Progenitor cell of endocrine pancreas (in vitro differentiated cells): ENCODE measurements at places on chromosomes 2 and 18.

DNA sequence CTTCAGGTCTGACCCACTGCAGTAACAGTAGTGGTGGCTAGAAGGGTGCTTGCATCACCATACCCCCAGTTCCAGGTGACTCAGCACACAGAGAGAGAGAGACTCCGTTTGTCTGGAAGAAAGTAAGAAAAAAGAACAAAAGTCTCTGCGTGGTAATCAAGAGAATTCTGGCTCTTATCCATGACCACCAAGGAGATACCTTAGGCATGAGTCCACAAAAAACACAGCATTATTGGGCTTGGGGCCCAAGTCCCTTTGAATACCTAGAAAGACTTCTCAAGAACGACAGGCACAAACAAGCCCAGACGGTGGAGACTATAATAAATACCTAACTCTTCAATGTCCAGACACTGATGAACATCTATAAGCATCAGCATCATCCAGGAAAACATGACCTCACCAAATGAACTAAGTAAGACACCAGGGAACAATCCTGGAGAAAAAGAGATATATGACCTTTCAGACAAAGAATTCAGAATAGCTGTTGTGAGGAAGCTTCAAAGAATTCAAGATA lies 21.7 kb upstream of the BAZ2B start:
- DNase-seq: no peak

- no peak for DNase-seq
These were observed 8.9 kb upstream of the MAL start for GRCh38 chr2:95016616-95017015.

DNA sequence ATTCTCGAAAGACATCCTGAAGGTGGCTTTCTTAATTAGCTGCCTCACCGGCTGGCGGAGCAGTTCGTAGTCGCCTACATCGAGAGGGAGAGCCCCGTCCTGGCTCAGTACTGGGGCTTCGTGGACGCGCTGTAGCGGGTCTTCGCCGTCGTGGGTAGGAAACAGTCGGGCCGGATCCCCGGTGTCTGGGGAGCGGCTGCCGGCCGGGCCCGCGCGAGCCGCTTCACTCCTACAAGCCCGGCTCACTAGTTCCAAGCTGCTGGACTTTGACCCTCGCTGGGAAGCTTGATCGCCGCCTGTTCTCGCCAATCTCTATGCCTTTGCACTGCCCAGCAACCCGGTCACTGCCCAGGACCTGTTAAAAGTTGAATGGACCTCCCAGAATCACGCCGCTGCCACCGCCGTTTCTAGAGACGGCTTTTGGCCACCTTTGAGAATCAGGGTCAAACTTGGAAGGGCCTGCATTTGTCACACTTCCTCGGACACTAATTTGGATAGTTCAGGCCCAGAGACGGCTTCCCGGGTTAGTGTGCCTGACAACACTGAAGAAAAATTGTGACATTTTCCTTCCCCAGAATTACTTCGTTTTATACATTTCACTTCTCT lies 41.4 kb upstream of the AKAIN1 start:
- peak; percentile 40 for DNase-seq

DNA sequence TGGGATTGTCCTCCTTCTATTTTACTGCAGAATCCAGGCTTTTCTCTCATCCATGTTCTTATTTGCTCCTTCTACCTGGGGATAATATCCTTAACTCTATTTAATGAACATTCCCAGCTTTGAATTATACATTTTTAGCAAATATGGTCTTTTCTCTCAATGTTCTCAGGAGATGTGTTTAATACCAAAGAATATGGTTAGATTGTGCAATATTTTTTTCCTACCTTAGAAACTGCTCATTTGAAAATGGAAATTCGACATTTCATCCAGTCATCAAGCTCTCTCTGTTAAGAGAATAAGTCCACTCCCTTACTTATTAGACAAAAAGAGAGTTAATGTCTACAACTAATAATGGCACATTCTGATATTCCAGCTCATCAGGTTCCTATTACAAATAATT lies 160.4 kb upstream of the GULP1 start:
- DNase-seq: no peak

DNA sequence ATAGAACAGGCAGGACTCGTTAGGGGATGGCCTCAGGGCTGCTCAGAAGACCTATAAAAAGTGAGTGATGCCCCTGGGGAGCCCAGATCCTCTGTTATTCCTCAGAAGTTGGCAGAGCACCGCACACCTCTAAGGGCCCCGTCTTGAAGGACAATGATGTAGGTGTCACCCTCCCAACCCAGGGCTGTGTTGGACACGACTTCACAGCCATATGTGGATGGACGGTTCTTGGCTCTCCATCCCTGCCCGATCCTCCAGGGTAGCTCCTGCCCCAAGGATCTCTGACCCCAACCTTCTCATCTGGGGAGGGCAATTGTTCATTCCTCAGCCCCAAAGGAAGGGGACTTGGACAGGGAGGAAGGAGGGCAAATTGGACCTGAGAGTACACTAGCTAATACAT lies 246.1 kb downstream of the DYSF start:
- DNase-seq: no peak

DNA sequence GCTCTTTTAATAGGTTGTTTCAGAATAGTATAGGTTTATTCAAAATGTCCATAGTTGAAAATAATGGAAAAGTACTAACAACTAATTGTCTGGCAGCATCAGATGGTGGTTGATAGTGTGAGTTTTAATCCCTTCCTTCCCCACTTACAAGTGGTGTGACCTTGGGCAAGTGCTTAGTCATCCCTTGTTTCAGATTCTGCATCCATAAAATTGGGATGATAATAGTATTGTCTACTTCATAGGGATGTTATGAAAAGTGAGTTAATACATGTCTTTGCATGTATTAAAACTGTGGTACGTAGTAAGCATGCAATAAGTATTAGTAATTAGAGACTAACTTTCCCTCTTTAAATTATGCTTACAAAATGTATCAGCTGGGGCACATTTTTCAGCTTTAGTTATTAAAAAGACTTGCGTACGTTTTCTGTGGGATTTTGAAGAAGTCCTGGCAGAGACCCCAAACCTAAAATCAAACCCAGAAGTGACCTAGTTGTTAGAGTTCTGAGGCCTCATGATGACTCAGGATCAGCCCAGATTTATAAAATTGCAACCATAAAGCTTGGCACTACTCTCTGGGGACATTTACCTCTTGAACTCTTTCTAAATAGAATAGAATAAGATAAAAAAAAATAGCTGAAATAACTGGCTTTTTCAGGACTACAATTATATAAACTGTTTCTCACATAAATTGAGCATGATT lies 8.6 kb downstream of the ITGA4 start:
- no peak for DNase-seq

DNA sequence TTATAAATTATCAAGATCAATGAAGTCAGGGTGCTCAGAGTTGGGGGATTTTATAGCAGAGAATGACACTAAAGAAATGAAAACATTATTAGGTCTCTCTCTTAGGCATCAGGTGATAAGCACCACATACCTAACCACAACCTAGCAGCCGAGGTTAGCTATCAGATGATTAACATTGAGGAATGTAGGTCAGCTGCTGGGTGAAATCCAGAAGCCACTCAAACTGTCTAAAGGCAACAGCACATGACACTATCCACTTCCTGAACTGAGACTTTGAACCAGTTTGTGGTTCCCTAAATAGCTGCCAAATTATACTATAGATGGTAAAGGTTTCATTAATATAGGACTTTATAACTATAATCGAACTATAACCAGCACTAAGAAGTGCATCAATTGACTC lies 4.7 kb downstream of the EPG5 start:
- DNase-seq: no peak

DNA sequence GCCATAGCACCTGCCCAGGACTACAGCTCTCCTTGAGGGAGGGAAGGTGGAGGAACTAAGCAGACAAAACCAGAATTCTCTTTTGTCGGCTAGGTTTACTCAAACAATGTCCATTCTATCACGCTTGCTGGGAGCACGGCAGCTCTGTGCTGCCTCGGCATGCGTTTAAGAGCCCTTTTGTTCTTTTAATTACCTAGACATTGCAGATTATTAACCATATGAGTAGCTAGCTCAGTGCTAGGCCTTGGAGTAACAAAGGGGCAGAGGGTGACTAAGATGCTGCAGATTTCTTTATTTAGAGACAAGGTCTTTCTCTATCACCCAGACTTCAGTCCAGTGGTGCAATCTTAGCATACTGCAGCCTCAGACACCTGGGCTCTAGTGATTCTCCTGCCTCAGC lies 11.1 kb downstream of the MSGN1 start:
- no peak for DNase-seq

DNA sequence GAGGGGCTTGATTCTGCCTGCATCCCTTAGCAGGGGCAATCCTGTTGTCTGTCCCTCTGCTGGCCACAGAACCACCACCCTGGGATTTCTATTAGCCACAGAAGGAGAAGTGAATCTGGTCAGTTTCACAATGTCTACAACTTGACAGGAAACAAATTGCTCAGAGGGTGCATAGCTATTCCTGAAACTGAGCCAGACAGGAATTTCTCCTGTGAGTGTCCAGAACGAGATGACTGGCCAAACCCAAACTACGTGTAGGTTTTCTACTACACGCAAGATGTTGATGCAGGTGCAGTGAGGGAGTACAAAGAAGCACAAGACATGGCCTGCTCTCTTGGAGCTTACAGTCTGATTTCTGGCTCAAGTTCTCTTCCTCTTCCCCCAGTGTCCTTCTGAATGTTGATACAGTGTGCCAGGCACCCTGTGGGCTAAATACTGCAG lies 201.9 kb downstream of the CLIP4 start:
- DNase-seq: no peak

GRCh38 chr2:29072971-29073725 lies 1.2 kb downstream of the PCARE start:
- DNase-seq: no peak

GRCh38 chr2:41038408-41038807 lies 586.5 kb upstream of the SLC8A1 start:
- no peak for DNase-seq

DNA sequence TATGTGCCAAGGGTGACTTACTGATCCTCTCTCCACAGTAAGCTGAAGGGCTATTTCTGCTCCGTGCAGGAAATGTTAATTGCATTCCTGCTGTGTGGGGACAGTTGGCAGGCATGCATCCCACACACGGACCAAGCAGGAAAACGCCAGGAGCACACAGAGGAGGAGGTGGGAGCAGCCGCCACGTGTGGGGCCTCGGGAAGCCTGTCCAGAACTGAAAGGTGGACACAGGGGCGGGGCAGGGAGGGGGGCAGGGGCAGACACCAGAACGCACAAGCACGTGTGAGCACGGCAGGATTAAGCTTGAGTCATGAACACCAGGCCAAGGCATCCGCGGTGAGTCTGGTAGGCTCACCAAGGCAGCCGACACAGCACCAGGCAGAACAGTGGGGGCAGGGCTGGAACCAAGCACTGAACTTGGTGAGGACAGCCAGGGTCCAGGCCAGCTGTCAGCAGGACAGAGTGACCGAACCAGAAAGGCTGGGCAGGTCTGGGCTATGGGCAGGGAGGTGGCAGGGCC lies 177.1 kb downstream of the EIPR1 start:
- DNase-seq: no peak

- no peak for DNase-seq
These were observed 165.4 kb upstream of the ZFP36L2 start for GRCh38 chr2:43391878-43392215.

DNA sequence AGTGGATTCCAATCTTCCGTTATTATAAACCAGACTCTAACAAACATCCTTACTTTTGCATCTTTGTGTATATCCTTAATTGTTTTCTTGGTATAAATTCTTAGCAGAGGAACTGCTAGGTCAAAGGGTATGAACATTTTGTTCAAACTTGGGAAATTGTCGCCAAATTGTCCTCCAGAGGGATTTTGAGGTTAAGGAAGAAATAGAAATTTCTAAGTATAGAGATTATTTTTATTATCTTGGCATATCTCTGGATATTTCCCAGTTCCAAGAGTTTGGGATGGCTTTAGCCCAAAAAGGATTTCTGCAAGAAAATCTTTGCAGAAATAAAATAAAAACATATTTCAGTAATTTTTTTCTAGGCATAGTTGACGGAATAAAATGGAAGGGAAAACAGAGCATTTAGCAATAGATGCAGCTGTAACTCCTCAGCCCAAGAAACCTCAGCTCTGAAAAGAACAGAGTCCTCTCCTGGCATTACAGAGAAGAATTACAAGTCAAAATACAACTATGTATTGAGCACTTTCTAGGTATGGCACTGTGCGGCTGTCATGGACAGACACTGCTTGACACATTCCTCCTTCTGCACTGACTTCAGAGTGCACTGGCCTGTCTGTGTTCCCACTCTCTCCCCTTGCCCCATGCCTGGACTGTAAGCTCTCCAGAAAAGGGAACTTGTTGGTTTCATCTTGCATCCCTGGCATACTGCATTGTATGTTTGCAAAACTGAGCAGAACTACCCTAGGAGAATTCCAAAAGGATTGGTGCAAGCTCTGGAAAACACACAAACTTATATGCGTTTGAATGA lies 117.3 kb upstream of the STON1 start:
- DNase-seq: no peak

GRCh38 chr18:53458944-53459580 lies 765.4 kb downstream of the MBD2 start:
- no peak for DNase-seq

GRCh38 chr2:106563195-106563594 lies 76.0 kb downstream of the CD8B2 start:
- DNase-seq: no peak

- DNase-seq: no peak
These were observed 18.7 kb upstream of the DHRS9 start for GRCh38 chr2:169050476-169051240.

GRCh38 chr2:142973160-142973821 lies 95.8 kb downstream of the KYNU start:
- DNase-seq: no peak

- DNase-seq: no peak
These were observed 45.3 kb downstream of the TNFRSF11A start for GRCh38 chr18:62370366-62370765.

GRCh38 chr2:131753640-131754561 lies 226.2 kb downstream of the CCDC74A start:
- no peak for DNase-seq

DNA sequence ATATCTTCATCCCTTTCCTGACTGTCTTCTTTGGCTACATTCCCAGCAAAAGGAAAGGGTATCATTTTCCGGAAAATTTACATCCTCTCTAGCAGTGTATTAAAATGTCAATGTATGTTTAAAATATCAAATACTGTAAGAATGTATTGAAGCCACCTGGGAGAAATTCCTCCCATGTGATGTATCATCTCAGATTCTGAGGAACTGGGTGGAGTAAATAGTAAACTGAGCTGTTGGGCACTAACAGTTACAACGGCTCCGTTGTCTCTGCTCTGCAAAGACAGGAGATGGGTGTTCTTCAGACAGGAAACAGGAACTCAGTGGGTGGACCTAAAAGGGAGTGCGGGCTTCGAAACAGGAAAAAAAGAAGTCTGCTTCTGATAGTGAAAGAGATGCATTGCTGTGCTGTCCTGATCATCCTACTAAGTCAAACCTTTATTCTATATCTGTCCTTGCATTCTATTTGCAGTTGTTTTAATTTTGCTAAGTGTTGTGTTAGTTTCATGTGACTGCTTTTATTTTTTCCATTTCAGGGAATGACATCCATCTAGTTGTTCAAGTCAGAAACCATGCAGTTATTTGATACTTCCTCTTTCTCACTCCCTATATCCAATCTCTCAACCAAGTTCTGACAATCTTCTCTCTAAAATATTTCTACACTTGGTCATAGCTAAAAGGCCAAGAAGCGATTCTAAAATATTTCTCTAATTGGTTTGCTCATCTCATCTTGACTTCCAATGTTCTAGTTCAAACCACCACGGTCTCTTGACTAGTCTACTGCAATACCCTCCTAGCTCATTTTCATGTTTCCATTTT lies 19.4 kb downstream of the DOK1 start:
- no peak for DNase-seq

- no peak for DNase-seq
These were observed 15.5 kb downstream of the NCK2 start for GRCh38 chr2:105760191-105760590.
